Activated CD8-positive, alpha-beta memory T cell treated with anti-CD3 and anti-CD28 coated beads for 48 hours (primary cell): ENCODE measurements at places on chromosomes 11 and 22.

DNA sequence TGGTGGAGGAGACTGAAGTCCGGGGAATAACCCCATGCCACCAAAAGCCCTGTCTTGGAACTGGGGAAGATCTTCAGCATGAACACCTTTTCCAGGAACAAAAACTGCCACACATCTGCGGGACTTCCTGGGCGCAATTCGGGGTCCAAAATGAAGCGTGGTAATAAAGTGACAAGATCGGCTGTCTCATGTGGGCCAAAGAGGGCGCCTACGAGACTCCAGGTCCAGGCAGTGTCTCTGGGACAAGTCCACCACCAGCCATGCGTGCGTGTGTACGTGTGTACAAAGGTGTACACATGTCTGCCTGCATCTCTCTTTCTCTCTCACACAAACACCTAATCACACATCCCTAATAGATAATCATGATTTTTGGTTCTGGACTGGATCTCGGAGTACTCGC, 8.9 kb upstream of the MYBPC3 start:
- DNase-seq, result no peak

DNA sequence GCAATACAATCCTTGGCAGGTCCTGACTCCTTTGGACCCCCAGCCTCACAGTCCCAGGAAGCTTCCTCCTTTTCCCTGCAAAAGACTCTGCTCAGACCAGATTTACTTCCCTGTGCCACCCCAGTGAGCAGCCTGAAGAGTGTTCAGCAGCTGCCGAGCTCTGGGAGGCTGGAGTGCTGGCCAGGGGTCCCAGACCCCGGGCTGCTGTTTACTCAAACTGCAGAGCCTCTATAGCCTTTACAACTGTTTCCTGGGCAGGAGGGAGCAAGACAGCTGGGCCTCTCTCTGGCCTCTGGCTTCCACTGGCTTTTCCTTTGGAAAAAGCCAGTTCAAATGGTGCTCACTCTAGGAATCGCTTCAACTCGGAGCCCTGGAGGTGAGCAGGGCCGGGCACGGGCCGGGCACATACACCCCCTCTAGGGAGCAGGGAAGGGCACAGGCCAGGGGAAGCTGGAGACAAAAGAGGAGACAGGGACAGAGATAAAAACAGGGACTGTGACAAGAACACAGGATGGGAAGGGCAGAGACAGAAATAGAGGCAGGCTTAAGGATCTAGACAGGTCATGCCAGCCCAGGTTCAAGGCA, 932 bp downstream of the IRAG1 start:
- DNase-seq, result no peak

DNA sequence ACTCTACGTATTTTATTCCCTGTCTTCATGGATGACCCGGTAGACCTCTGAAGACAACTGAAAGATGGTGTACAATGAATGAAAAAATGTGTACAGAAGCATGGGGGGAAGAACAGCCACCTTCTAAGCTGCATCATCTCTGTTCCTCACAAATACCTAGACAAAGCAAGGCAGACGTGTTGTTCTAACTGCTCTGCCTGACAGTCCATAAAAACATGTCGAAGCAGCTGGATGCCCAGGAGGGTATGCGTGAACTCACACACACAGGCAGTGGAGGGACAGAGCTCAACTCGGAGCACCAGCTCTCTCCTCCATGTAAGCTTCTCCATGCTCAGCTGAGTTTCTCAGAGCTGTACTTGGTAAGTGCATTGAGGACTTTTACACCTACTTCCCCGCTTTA, 327.4 kb downstream of the CTTN start:
- no peak for DNase-seq

GRCh38 chr11:128824191-128825049, 42.7 kb downstream of the KCNJ1 start:
- DNase-seq, result no peak

- DNase-seq, result no peak
Observed at GRCh38 chr11:23585416-23586104, 725.3 kb upstream of the CCDC179 start.

DNA sequence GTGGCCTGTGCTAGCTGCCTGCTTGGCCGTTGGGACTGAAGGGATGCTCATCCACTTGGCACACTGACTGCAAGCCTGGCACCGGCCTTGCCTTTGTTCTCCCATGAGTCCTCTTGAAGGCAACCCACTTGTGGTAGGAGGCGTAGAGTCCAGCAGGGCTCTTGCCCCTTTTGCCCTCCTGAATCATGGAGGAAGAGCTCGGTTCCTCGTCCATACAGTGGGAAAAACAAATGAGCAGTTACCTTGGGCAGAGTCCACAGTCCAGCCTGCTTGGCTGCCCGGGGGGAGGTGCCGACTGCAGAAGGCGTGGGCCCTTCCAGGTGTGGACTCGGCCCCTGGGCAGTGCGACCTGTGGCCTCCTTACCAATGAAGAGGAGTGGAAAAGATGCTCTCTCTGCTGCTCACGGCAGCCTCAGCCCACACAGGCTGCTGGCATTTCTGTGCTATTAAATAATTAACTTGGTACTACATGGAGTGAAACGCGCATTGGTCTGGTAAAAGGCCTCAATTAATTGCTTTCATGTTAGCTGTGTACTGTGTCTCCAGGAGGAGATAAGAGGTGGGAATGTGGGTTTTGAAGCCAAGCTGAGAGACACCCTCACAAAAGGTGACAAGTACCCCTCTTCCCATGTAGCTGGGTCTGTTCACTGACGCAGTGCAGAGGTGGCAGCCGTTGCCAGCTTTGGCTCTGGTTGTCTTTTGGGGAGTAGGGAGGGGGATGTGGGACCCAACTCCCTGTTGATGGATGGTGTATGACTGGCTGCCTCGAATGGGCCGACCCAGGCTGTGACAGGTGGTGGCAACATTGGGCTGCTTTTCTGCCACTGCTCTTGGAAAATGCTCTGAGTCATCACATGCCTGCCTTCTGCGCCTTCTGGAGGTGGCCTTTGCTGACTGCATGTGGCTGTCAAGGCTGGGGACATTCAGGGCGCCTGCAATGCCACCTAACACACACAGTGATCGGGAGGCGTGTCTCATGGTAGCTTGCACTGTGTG, 26.8 kb upstream of the B3GAT1 start:
- DNase-seq, result no peak

- no peak for DNase-seq
Observed at GRCh38 chr11:26743622-26744021, 21.8 kb upstream of the SLC5A12 start.

GRCh38 chr11:65790902-65791650, 4.2 kb downstream of the OVOL1 start:
- DNase-seq, result no peak

- no peak for DNase-seq
Observed at GRCh38 chr22:27336151-27337090, 465.1 kb downstream of the MN1 start.

DNA sequence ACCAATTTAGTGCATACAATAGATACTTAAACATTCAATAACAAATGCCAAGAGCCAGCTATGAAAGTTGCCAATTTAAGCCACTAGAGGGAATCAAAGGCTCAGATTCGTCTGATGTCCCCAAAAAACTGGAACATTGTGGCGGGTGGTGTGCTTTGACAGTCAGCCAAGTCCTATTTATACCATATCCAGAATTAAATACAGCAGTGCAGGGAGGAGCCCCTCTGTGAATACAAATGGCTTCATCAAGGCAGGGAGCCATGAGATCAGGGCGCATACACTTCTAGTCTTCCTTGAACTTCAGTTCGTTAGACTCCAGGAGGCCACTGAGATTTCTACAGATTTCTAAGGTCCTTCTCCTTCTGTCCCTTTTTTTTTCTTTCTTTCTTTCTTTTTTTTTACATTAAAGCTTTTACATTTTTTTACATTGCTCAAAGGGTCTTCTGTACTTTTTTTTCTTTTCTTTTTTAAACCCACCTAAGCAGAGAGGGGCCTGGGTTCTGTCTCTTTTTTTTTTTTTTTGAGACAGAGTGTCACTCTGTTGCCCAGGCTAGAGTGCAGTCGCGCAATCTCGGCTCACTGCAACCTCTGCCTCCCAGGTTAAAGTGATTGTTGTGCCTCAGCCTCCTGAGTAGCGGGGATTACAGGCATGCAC, 41.5 kb upstream of the HSPA8 start:
- no peak for DNase-seq

DNA sequence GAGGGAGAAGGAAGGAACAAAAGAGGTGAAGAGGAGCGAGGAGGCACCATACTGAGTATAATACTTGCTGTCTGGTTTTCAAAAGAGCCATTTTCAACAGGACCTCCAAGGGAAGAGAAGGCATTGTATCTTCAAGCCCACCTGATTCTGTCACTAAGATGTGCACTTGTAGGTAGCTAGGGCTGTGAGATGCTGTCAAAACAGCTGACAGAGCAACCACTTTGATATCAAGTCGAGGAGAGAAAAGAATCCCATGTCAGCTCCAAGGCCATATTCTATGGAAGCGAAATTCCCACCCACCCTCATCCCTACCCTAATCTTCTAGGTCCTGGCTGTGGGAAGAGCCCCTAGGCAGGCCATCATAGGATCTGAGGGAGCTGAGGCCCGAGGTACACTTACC, 70.9 kb upstream of the PRDM11 start:
- DNase-seq, result no peak

- DNase-seq, result no peak
Observed at GRCh38 chr11:83174008-83174407, 17.1 kb downstream of the PCF11 start.
